ENCODE measurements at places on chromosomes 2 and 18. TPM values are rescaled to one million over a fixed set of nuclear protein-coding genes. Genes with fewer than 3 reads are reported as not detected.

Gene RAD51AP2
- total RNA-seq = not detected

Gene AFF3
- total RNA-seq = not detected

Gene ARHGAP25
- 0.16 TPM for total RNA-seq

Gene PPM1B
- total RNA-seq = 28.4 TPM

Gene IL18R1
- total RNA-seq = 0.72 TPM

Data from A549 treated with GW870086 at 1 μM for 4 hours (cell line).